ENCODE measurements at places on chromosomes 6 and 20.

GRCh38 chr6:123965894-123966293 is 162.2 kb downstream of the NKAIN2 start:
- DNase-seq, result no peak

GRCh38 chr6:157982102-157982562 is 469 bp downstream of the SYNJ2 start:
- DNase-seq, result no peak

DNA sequence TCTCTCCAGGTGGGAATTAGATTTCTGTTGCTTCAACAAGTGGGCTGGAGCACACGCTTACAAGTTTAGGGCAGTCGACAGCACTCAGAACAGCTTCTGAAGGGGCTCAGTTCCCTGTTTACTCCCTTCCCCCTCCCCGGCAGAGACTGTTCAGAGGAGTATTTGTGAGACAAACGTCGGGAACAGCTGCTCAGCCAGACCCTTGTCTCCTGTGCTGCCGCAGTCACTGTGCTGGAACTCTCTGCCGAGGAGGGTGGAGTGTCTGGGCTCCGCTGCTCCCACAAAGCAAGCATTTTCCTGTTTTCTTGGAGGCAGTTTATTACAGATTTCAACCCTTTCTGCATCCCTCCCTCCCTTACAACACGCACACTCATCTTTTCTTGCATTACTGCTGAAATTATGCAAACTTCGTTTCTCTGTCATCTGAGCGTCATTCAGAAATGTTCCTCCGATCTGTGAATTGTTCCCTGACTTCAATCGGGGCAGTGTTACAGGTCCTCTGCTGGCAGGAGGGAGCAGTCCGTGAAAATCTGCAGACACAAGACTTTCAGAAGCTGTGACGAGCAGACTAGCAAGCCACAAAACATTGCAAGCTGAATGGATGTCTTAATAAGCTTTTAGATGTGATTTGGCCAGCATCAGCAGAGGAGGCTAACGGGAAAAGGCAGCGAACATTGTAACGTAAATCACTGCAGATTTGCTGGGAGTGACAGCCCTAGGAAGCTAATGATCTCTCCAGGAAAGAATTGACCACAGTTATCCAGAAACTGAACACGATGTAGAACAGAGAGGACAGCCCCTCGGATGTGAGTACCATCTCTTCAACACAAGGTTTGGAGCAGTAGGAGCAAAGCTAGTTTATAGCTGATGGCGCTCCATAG is 76.2 kb downstream of the LYRM2 start:
- DNase-seq, result no peak

DNA sequence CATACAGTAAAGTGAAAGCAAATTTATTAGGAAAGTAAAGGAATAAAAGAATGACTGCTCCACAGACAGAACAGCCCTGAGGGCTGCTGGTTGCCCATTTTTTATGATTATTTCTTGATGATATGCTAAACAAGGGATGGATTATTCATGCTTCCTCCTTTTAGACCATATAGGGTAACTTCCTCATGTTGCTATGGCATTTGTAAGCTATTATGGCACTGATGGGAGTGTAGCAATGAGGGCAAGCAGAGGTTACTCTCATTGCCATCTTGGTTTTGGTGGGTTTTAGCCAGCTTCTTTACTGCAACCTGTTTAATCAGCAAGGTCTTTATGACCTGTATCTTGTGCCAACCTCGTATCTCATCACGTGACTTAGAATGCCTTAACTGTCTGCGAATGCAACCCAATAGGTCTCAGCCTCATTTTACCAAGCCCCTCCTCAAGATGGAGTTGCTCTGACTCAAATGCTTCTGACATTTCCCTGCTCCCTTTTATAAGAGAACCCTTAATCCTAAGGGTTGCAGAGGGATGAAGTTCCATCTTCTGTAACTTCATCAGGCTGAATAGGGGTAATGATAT is 280.1 kb upstream of the RGS17 start:
- DNase-seq, result no peak

DNA sequence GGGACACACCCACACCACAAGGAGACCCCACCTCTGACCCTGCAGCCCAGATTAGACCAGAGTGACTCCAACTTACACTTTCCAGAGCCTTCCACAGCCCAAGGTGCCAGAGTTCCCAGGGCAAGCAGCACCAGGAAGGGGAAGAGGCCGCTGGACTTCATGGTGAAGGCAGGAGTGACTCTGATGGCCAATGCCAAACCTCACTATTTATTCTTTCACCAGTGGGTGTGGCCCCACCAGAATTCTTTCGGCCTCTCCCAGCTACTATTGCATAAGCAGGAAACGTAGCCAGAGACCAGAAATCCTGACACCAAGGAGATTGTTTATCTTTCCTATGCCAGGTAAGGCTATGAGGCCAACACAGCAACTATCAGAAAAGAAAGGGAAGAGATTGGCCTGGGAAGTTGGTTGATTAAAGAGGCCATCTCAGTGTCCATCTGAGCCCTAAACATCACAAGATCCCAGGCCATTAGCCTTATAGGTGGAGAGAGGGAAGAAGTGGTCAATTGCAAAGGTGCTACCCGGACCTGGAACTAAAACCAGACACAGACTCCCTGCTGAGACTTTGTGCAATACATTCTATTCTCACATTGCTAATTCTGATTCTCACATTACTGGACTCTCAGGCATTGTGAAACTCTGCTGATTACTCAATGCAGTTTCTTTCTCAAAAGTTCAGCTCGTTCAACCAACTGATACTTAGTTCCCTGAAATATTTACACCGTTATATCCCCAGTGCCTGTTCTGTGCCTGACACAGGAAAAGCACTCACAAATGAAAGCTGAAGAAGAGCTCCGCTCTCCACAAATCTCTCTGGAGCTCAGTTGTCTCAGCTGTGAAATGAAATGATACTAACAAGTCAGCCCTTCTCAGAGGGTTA is at the start of gene SLPI:
Gene SLPI (minus strand): TSS at position 182 of the 880 bp plus-strand sequence. CDS start 21 bp downstream, at position 161.
- DNase-seq, result peak; percentile 9

GRCh38 chr6:157139054-157139708 is 184.1 kb downstream of the TMEM242 start:
- no peak for DNase-seq
